ENCODE measurements at places on chromosomes 16 and 17.

GRCh38 chr17:82932518-82933310, 92.9 kb upstream of the ZNF750 start:
- no peak for DNase-seq

- DNase-seq: peak; percentile 73
Observed at GRCh38 chr16:2751577-2752034, 832 bp upstream of the SRRM2 start.

- no peak for DNase-seq
Observed at GRCh38 chr16:24847358-24847664, 1.5 kb downstream of the SLC5A11 start.

DNA sequence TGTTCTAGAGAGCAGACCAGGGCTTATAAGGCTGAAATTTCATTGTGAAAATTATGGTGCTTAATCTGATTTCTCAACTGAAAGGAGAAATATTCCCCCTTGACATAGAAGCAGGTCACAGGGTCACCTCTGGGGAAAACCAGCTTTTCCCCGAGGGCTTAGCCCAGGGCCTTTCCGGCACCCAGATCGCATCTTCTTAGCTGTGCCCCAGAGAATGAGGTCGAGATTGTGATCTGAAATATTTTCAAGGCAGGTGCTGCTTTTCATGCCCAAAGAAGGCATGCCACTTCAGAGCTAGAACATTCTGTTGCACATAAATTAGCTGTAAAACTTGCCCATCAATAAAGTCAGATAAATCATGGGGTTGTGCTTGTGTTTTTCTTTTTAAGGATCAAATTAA, 25.4 kb upstream of the ARHGAP17 start:
- no peak for DNase-seq

- no peak for DNase-seq
Observed at GRCh38 chr16:61295311-61295710, 740.9 kb downstream of the CDH8 start.

- DNase-seq: no peak
Observed at GRCh38 chr16:57619133-57619605, 9.3 kb upstream of the ADGRG1 start.

- DNase-seq: no peak
Observed at GRCh38 chr16:7316281-7316888, 16.3 kb upstream of the RBFOX1 start.

DNA sequence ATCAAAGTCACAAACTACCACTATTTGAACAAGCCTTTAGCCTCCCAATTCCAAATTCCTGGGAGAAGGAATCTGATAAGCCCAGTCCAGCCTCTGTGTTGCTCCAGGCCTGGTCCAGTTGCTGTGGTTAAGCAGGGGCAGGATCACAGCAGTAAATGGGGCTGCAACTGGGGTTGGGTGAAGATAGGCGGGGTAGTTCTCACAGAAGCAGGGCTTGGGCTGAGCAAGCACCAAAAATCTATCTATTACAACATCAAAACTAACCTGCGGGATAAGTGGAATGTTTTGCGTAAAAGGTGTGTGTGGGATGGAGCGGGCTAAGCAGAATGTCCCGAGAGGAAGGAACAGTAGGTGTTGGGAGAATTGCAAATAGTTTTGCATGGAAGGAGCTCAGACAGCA, 23.0 kb upstream of the RNF135 start:
- no peak for DNase-seq

- no peak for DNase-seq
Observed at GRCh38 chr16:61879306-61879705, 156.9 kb downstream of the CDH8 start.

GRCh38 chr16:79212114-79212791, 388.3 kb downstream of the MAF start:
- DNase-seq: no peak

DNA sequence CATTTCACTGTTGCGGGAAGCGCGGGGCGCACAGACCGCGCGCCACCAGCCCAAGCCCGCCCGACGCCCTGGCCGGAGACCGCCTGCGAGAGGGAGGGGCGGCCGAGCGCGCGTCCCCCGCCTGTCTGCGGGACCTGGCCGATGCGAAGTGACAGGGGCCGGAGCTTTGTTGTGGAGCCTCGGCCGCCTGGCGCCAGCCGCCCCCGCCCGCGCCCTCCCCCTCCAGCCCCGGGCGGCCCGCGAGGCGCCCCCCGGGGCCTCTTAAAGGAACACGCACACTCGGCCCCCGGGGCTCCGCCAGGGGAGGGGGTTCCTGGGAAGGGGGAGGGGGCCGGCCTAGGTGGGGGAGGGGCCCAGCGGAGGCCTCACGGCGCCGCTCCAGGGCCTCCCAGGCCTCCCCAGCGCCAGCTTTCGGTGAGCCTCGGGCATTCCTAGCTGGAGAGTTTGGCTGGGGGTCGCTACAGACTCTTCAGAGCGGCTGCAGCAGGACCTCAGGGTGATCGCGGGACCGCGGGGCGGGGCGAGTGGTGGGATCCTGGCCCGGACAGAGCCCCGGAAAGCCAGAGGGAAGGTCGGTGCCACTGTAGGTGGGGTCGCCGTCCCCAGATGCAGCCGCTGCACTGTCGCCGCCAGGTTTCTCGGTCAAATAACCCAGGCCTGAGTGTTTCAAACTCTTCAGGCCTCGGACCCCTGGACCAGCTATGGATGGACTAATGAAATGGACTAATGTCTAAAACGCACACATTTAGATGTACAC, 2.4 kb upstream of the TBX2 start:
- no peak for DNase-seq

DNA sequence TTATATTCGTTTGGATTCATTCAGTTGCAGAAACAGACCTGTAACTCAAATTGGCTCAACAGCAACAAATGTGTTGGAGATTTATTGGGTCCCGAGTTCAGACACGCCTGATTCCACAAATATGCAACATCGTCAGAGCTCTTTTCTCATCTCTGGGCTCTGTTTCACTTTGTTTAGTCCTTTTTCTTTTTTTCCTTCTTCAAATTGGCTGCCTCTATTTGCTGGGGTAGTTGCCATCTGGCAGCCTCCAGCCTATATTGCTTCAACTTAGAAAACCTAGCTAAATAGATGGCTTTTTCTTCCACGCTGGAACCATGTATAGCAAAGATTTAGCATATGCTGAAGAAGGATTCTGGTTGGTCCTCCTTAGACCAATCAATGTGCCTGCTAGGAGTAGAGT, 398.5 kb downstream of the RBFOX1 start:
- no peak for DNase-seq

DNA sequence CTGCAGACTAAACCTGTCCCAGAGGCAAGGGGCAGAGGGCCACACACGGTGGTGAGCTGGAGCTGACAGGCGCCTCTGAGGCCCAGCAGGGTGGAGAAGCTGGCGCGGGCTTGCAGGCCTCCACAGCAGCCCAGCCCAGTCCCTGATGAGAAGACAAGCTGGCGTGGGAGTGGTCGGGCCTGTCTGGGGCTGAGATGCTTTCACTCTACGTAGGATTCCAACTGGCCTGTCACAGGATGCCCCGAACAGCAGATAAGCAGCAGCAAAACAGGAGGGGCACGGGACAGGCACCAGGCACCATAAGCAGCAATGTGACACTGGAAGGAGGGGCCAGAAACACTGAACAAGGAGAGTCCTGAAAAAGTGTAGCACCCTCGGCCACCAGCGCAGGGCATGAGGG, 40.1 kb downstream of the PEMT start:
- DNase-seq: no peak

- DNase-seq: no peak
Observed at GRCh38 chr16:53087101-53087500, 32.3 kb downstream of the CHD9 start.

- DNase-seq: no peak
Observed at GRCh38 chr17:16954521-16954920, 17.4 kb downstream of the TNFRSF13B start.

DNA sequence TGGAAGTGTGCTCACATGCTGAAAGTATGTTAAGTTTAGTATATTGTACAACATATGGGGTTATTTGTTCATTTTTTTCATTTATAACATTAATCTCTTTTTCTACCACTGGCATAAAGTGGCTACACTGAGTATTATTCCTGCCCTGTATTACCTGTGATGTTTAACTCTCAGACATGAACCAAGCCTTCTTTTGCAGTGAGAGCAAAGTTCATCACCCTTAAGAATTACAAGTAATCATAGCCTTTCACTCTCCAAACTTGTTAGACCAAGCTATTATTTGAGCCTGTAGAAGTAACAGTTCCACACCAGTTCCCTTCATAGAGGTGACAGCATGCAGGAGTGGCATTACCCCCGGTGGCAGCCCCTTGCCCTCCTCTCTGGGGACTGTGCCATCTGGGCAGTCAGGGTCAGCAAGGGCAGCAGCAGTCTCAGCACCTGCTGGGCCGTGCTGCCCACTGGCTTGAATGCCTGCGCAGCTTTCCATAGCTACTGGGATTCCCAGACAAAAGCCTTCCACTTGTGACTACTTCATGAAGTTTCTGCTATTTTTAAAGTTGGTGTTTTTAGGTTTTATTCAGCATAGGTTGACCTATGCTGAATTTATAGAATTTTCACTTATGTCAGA, 71.3 kb downstream of the TMC6 start:
- DNase-seq: no peak

- no peak for DNase-seq
Observed at GRCh38 chr16:23771642-23772041, 16.8 kb downstream of the CHP2 start.

GRCh38 chr17:58352596-58353388, 791 bp upstream of the SUPT4H1 start:
- peak; percentile 47 for DNase-seq

GRCh38 chr17:36546418-36547093, 1.8 kb downstream of the GGNBP2 start:
- no peak for DNase-seq

DNA sequence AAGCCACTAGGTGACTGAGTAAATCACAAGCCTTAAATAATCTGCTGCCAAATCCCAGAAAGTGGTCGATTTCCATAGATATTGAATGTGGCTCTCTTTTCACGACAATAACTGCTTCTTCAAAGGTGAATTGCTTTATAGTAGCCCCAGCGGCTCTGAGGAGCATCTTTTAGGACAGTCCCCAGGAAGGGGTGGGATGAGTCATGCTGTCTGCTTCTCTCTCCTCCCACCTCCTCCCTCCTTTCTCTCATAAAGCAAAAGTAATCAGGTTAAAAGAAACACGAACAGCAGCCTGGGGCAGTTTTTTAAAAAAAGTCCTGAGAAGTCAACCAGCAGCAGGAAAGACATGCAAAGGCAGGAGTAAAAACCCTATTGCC, 1.8 kb downstream of the KIAA0513 start:
- DNase-seq: no peak

GRCh38 chr17:82436601-82437324, 13.8 kb downstream of the CYBC1 start:
- DNase-seq: no peak

- no peak for DNase-seq
Observed at GRCh38 chr16:4891886-4892216, 44.6 kb downstream of the UBN1 start.

DNA sequence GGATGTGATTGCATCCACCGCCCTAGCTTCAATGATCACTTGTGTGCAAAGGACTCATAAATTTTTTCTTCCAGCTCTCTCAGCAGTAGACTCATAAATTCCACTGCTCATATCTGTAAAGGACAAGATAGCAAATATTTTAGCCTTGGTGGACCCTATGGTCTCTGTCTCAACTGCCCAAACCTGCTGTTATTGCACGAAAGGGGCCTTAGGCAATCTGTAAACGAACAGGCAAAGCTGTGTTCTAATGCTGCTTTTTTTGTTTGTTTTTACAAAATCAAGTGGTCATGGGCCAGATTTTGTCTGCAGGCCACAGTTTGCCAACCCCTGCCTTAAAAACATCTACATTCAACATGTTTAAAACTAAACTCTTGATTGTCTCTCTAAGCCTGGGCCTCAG, 34.1 kb downstream of the FAM20A start:
- no peak for DNase-seq

- no peak for DNase-seq
Observed at GRCh38 chr16:58488531-58488930, 11.4 kb upstream of the NDRG4 start.

- no peak for DNase-seq
Observed at GRCh38 chr17:64056269-64057005, 36.0 kb upstream of the ICAM2 start.

DNA sequence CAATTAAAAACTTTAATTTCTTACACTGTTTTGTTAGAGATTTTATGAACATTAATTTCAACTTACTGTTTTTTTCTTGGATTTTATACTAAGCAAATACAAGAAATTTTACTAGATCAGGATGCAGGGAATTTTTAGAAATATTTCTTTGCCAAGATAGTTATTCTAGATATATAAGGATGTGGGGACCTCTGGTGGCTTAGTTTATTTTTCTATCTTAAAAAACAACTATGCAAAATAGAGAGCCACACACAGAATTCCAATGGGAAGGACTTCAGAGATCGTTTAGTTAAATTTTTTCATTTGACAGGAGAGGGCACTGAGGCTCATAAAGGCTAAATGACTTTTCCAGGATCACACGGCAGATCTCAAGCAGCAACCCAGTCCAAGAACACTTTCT, 23.0 kb upstream of the CAPNS2 start:
- no peak for DNase-seq

DNA sequence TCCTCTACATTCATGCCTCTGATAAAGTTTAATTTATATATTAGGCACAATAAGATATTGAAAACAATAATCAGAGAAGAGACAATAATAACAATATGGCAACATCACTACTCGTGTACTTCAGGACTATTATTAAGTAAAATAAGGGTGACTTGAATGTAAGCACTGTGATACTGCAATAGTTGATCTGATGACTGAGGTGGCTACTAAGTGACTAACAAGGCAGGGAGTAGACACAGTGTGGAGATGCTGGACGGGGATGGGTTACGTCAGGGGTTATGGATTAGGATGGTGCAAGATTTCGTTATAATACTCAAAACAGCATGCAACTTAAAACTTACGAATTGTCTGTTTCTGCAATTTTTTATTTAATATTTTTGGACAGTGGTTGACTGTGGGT, 32.5 kb downstream of the CYLD start:
- no peak for DNase-seq

DNA sequence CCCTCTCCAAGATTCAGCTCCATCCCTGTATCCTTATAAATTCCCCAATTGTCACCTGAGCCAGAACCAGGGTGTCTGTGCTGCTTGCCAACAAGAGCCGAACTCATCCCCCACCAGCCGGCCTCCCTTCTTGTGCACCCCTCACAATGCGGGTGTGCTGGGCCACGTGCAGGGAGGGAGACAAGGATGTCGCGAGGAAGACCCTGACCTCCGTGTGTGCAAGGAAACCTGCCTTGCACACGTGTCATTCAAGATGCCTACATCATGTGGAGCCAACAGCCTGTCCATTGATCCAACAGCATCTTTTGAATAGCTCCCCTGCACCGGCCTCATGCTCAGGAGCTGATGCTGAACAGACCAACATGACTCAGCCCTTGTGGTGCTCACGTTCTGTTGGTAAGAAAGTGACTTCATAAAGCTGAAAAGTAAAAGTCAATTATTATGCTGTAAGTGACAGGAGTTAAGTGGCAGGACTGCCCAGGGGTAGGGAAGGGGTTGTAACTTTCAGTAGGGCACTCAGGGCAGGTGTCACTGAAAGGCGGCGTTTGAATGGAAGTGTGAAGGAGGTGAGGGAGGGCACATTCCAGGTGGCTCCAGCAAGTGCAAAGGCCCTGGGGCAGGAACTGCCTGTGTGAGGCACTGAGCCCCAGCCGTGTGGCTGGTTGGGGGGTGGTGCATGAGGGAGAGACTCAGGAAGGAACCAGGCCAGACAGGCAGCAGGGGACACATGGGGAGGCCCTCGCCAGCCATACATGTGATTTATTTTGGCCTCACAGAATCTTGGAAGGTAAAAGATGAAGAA, 302.2 kb downstream of the FOXL1 start:
- no peak for DNase-seq

- peak; percentile 29 for DNase-seq
Observed at GRCh38 chr16:68090130-68090529, 5.0 kb downstream of the NFATC3 start.

GRCh38 chr17:36468903-36469635, 17.4 kb upstream of the ZNHIT3 start:
- no peak for DNase-seq

GRCh38 chr17:29124925-29125273, 55.3 kb downstream of the MYO18A start:
- DNase-seq: no peak

Data from GF-D8 (cell line).